PC-3 (cell line): ENCODE measurements at places on chromosomes 6 and 20. TPM values are rescaled to one million over a fixed set of nuclear protein-coding genes. Genes with fewer than 3 reads are reported as not detected.

- DNase-seq, result peak; percentile 85
Measured at GRCh38 chr6:14711056-14711703, 534.7 kb upstream of the JARID2 start.

- DNase-seq, result peak; percentile 11
Measured at GRCh38 chr20:41664584-41664983, 46.4 kb upstream of the CHD6 start.

DNA sequence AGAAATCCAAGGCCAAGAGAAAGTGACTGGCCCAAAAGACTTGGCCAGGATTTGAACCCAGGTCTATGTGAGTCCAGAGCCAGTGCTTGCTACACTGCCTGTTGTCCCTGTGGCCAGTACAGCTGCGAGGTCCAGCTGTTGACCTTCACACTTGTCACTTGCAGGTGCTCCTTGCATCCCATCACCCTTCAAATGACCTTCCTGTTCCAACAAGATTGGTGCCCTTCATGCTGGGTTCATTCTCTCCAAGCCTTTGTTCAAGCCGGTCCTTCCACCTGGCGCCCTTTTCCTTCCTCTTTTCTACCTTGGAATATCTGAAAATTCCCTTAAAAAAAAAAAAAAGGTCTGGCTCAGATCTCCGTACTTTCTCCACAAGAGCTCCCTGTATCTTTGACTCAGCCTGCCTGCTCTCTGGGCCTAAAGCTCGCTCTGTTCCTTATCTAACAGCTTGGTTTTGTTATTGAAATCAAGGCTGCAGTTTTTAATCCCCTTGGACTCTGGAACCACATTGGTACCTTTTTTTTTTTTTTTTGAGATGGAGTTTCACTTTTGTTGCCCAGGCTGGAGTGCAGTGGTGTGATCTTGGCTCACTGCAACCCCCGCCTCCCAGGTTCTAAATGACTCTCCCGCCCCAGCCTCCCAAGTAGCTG lies 22.2 kb upstream of the MRPS18A start:
- DNase-seq, result no peak

DNA sequence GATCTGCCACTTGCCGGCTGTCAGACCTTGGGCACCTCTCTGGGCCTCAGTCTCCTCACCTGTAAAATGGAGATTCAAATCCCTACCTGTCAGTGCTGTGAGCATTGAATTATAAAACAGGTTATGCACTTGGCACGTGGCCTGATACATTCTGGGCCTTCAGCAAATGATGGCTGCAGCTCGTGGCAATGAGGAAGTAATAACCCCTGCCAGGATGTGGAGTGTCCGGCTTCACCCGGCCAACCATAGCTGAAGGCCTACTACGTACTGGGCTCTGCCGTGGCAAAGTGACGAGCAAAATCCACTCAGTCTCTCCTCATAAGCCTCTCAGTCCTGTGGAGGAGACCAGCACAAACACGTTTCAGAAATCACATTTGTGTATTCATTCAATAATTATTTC lies 10.9 kb upstream of the VSTM2L start:
- DNase-seq, result no peak

DNA sequence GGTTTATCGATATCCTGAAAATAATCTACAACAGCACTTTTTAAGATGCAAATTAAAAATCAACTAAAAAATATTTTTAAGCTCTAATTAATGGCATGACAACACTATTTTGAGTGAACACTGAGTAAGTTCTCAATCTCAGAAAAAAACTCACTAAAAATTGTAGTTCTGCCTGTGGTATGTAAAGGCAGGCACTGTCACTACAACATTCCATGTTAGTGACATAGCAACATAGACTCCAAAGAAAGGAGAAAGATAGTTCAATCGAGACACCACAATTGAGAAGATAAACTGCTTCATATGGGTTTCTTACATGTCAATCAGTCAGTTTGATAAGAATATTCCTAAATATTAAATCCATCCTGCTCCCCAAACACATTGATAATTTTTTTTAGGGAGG lies 38.0 kb downstream of the COL12A1 start:
- no peak for DNase-seq

GRCh38 chr20:32808438-32808837 lies 11.3 kb upstream of the MAPRE1 start:
- no peak for DNase-seq

GRCh38 chr20:62205618-62206387 lies 14.3 kb downstream of the HRH3 start:
- DNase-seq, result no peak

DNA sequence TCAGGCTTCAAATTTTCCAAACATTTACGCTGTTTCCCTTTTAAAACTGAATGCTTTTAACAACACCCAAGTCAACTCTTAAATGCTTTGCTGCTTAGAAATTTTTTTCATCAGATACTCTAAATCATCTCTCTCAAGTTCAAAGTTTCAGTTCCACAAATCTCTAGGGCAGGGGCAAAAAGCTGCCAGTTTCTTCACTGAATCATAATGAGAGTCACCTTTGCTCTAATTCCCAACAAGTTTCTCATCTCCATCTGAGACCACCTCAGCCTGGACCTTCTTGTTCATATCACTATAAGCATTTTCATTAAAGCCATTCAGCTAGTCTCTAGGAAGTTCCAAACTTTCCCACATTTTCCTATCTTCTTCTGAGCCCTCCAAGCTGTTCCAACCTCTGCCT lies 69.1 kb downstream of the RNF217 start:
- no peak for DNase-seq

GRCh38 chr20:58901488-58902402 lies 49.2 kb downstream of the GNAS start:
- no peak for DNase-seq

DNA sequence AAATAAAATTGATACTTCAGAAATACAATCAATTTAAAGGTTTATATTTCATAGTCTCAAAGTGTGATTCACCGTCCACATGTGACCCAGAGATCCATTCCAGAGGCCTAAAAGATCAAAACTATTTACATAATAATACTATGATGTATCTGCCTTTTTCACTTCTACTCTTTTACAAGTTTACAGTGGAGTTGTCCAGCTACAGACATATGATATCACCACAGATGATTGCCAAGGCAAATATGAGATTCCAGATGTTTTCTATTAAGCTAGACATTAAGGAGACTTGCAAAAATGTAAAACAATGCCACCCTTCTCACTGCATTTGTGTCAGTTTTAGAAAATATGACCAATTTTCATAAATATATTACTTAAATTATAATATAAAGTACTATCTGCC lies 443.7 kb downstream of the GJA1 start:
- no peak for DNase-seq

DNA sequence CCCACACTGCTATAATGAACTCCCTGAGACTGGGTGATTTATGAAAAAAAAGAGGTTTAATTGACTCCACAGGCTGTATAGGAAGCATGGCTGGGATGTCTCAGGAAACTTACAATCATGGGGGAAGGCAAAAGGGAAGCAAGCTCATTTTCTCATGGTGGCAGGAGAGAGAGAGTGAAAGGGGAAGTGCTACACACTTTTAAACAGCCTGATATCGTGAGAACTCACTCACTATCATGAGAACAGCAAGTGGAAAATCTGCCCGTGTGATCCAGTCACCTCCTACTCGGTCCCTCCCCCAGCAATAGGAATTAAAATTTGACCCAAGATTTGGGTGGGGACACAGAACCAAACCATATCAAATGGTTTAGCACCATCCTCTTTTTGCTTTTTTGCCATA lies 116.6 kb upstream of the CEP162 start:
- no peak for DNase-seq

DNA sequence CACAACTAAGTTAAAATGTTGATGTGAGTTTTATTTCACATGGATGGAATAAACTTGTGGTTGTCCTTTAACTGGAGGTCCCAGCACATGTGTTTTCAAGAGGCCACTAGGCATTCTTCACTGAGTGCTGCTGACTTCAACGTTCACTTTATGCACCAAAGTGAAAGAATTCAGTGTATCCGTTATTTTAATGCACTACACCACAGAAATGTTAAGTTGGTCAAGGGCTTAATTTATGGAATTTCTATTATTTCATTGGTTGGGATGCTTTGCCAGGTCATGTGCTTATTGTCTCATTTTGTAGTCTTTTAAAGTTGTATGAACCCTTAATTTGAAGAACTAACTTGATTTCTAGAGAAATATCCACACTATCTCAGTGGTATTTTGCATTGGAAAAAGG lies 106.4 kb downstream of the PPP1R14C start:
- DNase-seq, result no peak

DNA sequence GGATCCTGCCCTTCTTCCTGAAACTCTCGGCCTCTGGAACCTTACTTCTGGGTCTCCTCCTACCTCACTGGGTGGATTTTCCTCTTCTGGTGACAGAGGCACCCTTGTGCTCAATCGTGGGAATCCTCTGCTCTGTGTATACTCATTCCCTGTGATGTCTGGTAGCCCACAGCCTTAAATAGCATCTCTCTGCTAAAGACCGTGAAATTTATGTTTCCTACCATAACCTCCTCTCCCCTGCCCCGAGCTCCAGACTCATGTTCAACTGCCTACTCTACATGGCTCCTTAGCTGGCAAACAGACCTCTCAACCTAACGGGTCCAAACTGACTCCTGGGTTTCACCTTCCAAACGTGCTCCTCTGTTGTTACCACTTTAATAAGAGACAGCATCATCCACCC lies 9.9 kb downstream of the MMP9 start:
- no peak for DNase-seq

DNA sequence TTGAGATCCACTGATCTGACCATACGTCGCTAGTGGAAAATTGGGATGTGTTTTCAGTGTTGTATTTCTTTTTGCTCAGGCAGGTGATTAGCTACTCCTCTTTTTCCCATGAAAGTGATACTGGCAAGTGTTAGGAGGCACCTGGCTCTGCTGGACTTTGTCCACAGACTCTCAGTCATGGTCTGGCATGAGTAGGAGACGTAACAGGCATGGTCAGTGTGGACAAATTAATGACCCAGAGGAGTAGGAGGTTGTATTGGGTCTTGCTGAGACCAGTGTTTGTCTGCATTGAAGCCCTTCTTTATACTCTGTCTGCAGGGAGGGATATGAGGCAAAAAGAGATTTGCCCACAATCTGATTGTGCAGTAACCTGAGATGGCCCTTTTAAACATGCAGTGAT lies 178.7 kb downstream of the DTNBP1 start:
- no peak for DNase-seq

DNA sequence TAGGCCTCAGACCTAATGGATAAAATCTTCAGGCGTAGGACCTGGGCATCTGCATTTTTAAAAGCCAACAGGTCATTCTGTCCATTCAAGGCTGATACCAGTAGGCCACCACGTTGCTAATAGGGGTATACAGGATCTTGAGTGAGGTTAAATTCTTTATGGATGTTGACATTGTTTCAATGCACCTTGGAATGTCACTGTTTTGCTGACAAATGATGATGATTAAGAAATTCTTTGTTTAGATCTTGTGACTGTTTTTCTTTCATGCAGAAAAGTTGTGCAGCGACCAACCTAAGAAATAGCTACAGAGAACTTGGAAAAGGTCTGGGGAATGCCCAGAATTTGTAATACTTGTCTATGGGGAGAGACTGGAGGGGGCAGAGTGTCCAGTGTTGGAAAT lies 101.1 kb upstream of the CLDN20 start:
- DNase-seq, result peak; percentile 43

DNA sequence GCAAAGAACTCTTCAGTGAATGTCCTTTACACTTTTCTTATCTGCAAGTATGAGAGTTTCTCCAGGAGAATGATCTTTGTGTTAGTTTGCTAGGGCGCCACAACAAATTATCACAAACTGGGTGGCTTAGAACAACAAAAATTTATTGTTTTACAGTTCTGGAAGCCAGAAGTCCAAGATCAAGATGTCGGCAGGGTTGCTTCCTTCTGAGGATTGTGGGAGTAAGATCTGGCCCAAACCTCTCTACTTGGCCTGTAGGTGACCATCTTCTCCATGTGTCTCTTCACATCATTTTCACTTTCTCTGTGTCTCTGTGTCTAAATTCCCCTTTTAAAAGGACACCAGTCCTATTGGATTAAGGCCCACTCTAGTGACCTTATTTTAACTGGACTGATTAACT lies 103.0 kb downstream of the ADTRP start:
- DNase-seq, result peak; percentile 28

DNA sequence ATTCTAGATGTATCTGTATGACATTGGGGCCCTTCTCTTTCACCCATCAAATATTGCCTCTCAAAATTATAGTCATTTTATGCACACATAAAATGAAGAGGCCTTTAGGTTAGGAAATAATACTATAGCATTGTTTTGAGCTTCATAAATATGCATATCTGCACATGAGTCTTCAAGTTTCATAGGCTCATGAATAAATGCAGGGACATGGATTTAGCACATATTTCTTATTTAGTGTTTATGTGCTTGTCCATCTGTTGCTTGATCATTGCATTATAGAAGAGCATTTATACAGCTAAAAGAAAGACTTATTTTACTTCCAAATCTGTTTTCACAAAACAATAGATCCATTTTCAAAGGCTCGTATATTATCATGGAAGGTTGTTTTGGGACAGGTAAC lies 455.8 kb downstream of the EPM2A start:
- no peak for DNase-seq

DNA sequence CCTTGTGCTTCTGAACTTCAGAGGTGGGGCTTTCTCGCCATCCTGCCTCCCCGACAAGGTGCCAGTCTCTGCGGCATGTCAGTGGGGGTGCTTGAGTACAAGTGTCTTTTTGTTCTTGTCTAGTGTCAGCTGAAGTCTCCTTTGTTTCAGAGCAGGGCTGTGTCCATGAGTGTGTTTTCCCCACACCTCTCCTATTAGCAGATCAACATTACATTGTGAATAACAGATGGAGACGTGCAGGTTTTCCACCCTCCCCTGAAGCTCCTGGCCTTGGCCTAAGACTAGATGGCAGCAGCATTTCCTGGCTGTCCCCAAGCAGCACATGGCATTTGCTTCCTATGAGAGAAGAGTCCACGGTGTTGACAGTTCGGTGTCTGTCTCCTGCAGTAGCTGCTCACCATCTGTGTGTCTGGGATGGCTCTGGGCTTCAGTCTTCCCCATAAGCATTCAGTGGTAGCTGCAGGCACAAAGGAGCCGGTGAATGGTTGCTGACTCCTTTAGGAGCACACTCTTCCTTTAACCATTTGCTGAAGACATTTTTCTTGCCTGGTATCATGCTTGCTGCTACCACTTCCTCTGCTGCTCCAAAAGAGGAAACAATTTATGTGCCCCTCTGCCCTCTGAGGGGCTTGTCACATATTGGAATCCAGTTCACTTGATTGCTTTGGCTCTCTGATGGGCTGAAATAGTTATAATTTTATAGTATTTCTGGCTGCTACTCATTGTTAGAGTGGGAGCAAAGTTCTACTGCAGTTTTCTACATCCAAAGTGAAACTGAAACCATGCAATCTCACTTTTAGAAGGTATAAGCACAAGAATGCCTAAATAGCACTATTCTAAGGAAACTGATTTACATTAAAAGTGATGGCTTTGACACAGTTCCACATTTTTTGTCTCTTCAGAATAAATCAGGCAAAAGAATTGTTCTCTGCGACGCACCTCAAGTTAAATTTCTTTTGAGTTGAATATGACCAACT lies 913.0 kb downstream of the C6orf118 start:
- no peak for DNase-seq

Gene TAP2
- 90.5 and 93.0 TPM in 2 replicates for total RNA-seq

Gene SLA2
- 0.23 and 0.51 TPM in 2 replicates for total RNA-seq

Gene BPIFB1
- not detected in 2 replicates for total RNA-seq

Gene ECT2L
- not detected in 2 replicates for total RNA-seq

Gene SOBP
- 0.15 and 0.17 TPM in 2 replicates for total RNA-seq

Gene PDE10A
- 0.92 and 2.1 TPM in 2 replicates for total RNA-seq

Gene GSTA1
- total RNA-seq, result not detected in 2 replicates

Gene MROH8
- 0.58 and 0.98 TPM in 2 replicates for total RNA-seq

Gene KCTD20
- total RNA-seq, result 20.8 and 26.5 TPM in 2 replicates

Gene RPL7L1
- 87.6 and 99.5 TPM in 2 replicates for total RNA-seq

Gene METTL24
- not detected in 2 replicates for total RNA-seq

Gene OLIG3
- total RNA-seq, result not detected in 2 replicates

Gene MCCD1
- not detected in 2 replicates for total RNA-seq

Gene SLC17A1
- total RNA-seq, result not detected in 2 replicates
